ENCODE measurements at places on chromosomes 16 and 17. TPM values are rescaled to one million over a fixed set of nuclear protein-coding genes. Genes with fewer than 3 reads are reported as not detected.
A peak's percentile ranks its signal among the peaks of the same experiment; 100 is the strongest.

Gene ZNF750
- total RNA-seq, result under 0.01 TPM

DNA sequence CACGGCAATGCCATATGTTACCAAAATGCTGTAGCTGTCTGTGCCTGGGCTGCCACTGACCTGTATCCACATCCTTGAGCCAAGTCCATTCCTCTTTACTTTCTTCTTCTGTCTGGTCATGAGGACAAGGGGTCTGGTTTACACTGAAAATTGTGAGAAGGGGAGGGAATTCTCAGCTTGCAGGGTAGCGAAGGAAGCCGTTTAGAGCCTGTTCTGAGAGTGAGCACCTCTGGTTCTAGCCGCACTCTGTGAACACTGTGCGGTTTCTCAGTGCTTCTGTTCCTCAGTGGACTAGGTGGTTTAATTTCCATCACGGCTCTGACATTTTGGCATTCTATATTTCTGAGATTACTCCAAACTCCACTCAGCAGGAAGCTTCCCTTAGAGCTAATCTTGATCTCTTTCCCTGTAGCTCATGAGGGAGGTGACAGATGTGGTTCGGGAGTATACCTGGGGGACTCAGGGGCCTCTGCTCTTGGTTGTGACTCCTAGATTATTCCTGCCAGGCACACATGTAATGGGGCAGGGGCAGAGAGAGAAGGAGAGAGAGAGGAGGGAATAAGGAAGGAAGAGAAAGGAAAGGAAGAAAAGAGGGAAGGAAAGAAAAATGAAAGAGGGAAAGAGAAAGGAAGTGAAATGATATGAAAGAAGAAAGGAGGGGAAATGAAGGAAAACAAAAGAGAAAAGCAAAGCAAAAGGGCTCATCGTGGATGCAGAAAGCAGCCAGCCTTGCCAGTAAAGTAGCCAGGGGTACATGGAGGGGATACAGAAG is 14.2 kb upstream of the TBX21 start:
- DNase-seq, result no peak

DNA sequence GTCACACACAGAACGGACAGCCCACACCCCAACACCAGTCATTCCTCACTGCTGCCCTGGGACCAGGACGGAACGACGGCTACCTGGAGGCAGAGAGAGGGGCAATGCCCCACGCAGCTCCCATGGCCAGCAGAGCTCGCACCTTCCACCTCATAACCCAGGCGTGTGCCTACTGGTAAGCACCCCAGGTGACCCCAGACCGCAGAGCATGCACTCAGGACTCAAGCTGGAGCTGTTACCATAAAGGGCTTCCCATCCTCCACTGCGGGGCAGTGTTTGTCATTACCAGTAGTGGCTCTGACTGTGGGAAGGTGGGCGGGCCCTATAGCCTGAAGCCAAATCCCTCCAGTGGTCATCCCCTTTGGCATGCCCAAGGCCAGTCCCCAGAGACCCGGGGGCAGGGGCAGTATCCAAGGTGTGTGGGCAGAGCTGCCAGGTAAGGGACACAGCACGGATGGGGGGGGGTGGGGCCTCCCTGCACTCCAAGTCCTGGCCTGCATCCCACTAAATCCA is 4.7 kb upstream of the BCAR1 start:
- DNase-seq, result peak; percentile 57

- DNase-seq, result no peak
Observed at GRCh38 chr17:68255731-68256538, 8.1 kb downstream of the AMZ2 start.

DNA sequence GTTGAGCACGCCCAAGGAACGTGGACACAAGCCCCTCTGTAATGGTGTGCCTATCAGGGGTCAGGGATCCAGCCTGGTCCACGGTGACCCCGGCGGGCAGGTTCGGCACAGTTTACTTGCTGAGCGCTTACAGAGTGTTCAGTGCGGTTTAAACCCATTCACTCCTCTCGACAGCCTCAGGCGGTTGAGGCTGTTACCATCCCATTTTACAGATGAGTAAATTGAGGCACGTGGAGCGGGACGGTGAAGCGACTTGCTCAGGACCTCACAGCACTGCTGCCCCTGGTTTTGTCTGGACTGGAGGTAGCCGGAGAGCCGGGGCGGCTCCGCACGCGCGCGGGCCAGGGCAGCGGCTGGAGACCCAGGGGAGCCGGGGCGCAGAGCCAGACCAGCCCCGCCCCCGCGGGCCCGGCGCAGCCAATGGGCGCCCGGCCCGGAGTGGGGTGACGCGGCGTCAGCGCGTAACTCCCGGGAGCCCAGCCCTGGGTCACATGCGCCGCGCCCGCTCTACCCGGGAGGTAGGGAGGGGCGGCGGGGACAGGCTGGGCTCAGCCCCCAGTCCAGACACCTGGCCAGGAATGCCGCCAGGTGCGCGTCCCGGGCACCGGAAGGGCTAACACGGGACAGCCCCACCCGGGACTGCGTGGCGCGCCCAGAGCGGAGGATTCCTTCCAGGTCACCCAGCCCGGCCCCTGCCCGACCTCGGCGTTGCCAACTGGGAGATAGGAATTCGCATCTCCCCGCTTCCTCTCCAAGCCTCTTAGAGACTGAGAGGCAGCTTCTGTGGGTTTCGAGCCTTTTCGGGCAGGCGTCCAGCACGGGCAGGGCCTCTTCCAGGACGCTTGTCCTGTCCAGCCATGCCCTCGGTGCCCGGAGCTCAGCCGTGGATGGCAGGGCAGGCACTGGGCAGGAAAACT is 3.3 kb upstream of the SREBF1 start:
- DNase-seq, result peak; percentile 81

All from lung microvascular endothelial cell (primary cell).